ENCODE measurements at places on chromosomes 5 and 9.
A peak's percentile ranks its signal among the peaks of the same experiment; 100 is the strongest.

DNA sequence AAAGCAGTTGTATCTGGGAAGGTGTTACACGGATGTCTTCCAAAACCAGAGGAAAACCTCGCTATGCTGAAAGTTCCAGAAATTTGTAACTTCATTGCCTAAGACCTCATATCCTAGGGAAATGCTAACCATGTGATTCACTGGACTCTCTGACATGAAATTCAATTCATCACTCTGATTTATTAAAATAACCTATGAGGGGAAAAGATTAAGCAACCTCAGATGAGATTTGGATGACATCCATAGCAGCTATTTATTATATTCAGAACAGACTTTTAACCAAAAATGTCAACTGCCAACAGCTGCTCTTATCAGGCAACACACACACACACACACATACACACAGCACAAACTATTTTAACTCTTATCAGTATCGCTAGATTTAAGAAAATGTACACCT, 1006.4 kb upstream of the CTNND2 start:
- DNase-seq, result no peak

- peak; percentile 17 for DNase-seq
These were observed 760 bp downstream of the NPR3 start for GRCh38 chr5:32711681-32712480.

GRCh38 chr9:29456940-29457339, 1883.7 kb upstream of the C9orf72 start:
- no peak for DNase-seq

DNA sequence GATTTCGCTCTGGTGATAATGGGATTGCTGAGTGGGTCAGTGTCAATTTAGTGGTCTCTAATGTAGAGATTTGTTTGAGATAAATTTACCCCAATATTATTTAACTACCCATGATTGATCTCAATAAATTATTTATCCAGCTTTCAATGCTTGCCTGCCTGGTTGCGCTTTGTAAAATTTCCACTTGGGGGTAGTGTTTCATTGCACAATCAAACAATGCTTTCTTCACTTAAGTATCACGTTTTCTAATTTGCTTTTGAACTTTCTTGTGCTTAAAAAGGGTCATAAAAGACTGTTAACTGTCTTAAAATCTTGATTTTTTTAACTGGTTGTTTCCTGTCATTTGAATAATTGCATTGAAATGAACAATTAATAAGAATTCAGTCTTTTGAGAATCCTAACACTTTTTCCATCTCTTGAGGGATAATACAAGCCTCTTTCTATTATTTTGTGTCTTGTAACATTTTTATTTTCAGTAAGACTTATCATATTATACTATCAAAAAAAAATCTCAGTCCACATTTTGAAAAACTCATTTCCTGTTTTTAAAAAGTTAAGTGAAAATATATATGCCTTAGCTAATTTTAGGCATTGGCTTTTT, 18.7 kb downstream of the HSD17B4 start:
- DNase-seq, result no peak

DNA sequence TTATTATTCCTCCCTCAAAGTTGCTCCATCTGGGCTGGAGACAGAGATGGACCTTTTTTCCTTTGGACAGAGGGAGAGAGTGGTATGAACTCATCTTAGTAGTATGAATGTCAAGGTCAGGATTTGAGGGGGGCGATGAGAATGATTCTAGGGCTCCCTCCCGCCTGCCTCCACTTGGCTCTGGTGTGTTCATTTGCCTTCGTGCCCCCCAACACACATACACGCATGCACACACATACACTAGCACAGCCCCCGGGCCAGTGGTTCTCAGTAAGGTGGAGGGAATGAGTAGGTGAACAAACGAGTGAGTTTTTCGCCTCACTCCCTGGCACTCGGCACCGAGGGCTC, 44.5 kb downstream of the ERGIC1 start:
- DNase-seq, result no peak

DNA sequence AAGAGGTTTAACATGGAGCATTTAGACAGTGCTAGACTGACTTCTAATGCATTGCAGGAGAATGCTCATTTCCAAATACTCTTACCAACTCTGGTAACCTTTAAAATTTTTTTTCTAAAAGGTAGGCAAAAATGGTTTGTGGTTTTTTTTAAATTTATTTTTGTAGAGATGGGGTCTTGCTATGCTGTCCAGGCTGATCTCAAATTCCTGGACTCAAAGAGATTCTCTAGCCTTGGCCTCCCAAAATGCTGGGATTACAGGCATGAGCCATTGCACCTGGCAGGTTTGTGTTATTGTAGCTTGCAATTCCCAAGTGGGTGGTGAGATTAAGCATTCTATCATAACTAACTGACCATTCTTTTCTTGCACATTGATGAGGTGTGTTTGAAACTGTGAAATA, 43.0 kb upstream of the TBC1D2 start:
- no peak for DNase-seq

GRCh38 chr5:171521219-171521633, 101.8 kb downstream of the FGF18 start:
- DNase-seq, result no peak

Data from stimulated activated naive CD8-positive, alpha-beta T cell treated with anti-CD3 and anti-CD28 coated beads, Interleukin-15, amount 100 ng/mL, for 72 hours (primary cell).